Cerebellar nuclear complex (tissue), 1 donor: ENCODE measurements at places on chromosomes 1 and 21.

DNA sequence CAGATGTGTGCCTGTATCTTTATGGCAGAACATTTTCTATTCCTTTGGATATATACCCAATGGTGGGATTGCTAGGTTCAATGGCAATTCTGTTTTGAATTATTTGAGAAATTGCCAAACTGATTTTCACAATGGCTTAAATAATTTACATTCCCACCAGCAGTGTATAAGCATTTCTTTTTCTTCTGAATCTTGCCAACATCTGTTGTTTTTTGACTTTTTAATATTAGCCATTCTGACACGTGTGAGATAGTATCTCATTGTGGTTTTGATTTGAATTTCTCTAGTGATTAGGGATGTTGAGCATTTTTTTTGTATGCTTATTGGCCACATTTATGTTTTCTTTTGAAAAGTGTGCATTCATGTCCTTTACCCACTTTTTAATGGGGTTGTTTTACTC is 864.3 kb upstream of the ADAMTS5 start:
- DNase-seq = no peak

- DNase-seq = no peak
Observed at GRCh38 chr1:169959686-169960085, 66.0 kb upstream of the SCYL3 start.

GRCh38 chr1:167332503-167332902 is 111.8 kb downstream of the POU2F1 start:
- no peak for DNase-seq

GRCh38 chr1:45868861-45869260 is 65.4 kb downstream of the MAST2 start:
- no peak for DNase-seq

- no peak for DNase-seq
Observed at GRCh38 chr1:201419256-201419655, 2.3 kb downstream of the TNNI1 start.

DNA sequence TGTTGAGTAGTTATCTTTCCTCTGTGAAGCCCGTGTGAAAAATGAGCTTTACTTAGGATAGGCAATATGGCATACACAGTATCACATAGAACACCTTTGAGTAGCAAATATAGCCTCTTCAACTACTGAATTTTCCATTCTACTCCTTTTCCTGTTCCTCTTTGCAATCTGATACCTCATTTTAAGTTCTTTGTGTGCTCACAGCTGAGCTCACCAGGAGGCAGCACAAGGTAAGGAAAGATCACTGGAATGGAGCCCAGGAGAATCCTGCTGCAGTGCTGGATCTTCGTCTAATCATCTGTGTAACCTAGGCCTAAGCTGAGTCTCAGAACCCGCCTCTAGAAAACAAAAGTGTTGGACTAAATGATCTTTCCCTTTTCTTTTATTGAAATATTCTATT is 171.0 kb downstream of the LRRC40 start:
- DNase-seq = no peak

GRCh38 chr1:156601892-156602291 is 613 bp upstream of the GPATCH4 start:
- no peak for DNase-seq

GRCh38 chr1:35902671-35903070 is 19.7 kb downstream of the AGO1 start:
- no peak for DNase-seq

- no peak for DNase-seq
Observed at GRCh38 chr1:161805399-161806197, 39.5 kb downstream of the ATF6 start.

GRCh38 chr1:22150923-22151322 is 8.0 kb upstream of the WNT4 start:
- no peak for DNase-seq
